Central memory CD4-positive, alpha-beta T cell (primary cell): ENCODE measurements at places on chromosomes 5 and 9.

DNA sequence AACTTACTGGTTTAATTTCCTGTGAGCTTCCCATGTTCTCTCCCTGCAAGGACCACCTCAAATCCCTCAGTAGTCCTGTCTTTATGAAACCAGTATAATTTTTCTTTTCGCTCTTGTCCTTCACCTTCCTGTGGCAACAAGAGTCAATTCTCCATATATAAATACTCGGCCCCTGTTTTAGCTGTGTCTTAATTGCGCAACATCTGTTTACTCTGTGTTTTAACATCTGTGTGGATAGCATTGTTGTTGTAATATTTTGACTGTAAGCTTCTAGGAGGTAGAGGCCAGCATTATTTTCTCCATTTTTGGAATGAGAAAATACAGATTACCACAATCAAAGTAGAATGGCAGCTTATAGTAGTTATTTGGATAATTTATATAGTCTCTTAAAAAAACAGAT is 30.2 kb upstream of the CDKN2B start:
- no peak for DNase-seq

- no peak for DNase-seq
Measured at GRCh38 chr9:116387934-116388698, 234.5 kb downstream of the PAPPA start.

- no peak for DNase-seq
Measured at GRCh38 chr9:129566563-129567266, 54.2 kb downstream of the C9orf50 start.

GRCh38 chr5:13993926-13994325 is 49.4 kb upstream of the DNAH5 start:
- DNase-seq: no peak

DNA sequence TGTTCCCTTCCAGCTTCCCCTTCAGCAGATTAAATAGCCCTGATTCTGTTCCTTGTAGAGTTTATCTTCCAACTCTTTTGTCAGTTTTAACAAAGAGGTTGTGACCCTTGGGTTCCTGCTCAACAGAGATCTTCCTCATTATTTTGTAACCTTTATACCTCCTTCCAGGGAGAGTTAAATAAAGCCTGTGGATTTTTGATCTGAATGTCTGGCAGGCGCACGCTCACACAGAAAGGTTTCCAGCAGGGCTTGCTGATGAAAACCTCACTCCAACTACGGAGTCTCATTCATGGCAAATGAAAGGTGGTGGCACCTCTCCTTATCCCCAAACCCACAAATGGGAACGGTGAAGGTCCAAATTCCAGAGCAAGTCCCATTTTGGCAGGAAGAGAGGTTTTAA is 129.0 kb downstream of the SREK1 start:
- DNase-seq: no peak

DNA sequence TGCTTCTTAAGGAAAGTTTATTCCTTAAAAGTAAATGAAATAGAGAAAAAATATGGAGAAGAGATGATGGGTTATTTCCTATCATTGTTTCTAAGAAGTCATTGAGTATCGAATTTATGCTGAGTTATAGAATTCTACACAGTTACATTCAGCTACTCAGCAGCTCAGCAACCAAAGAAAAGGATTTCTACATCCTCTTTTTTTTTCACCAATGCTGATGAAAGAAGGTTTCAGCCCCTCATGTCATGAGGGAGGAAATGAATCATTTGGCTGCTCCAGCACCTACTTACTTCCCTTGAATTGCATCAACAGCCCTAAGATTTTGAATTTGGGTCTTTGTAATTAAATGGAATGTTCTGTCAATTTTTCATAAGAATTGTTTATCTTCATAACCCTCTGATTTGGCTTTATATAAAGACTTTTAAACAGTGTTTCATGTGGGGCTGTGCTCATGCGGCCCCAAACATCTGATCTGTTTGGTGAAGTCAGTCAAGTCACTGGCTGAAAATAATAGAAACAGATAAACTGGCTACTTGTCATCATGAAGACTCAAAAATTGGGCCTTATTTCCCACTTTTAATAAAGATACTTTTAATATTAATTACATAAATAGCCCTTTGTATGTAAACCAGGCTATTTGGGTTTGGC is 18.5 kb upstream of the SNX2 start:
- no peak for DNase-seq

GRCh38 chr9:135339378-135339973 is 140.1 kb upstream of the PPP1R26 start:
- DNase-seq: no peak
